ENCODE measurements at places on chromosomes 5 and 9. TPM values are rescaled to one million over a fixed set of nuclear protein-coding genes. Genes with fewer than 3 reads are reported as not detected.

The ACTBL2 gene
- total RNA-seq: not detected

The GRXCR2 gene
- total RNA-seq: not detected

The IL11RA gene
- 3.2 TPM for total RNA-seq

The KCNIP1 gene
- 5.6 TPM for total RNA-seq
